Progenitor cell of endocrine pancreas (in vitro differentiated cells): ENCODE measurements at places on chromosomes 11 and 22.

- H3K4me1 ChIP-seq, result no peaks in the 10 kb centered on the region
- no peak overlapping the region for H3K4me3 ChIP-seq
- H3K27ac ChIP-seq, result no peak overlapping the region
- no peak for DNase-seq
- H3K36me3 ChIP-seq, result no peaks in the 10 kb centered on the region
- peaks cover 13% of the 10 kb centered on the region for H3K27me3 ChIP-seq
Observed at GRCh38 chr11:68825571-68825970, 16.1 kb downstream of the CPT1A start.

- DNase-seq, result no peak
- H3K4me3 ChIP-seq, result no peak overlapping the region
- H3K4me1 ChIP-seq, result no peaks in the 10 kb centered on the region
Observed at GRCh38 chr22:32661737-32662586, 139.5 kb upstream of the TIMP3 start.

GRCh38 chr11:78868563-78868962 lies 293.9 kb upstream of the NARS2 start:
- no peaks in the 10 kb centered on the region for H3K27me3 ChIP-seq
- peaks cover 13% of the 10 kb centered on the region for H3K36me3 ChIP-seq
- no peak for DNase-seq
- H3K4me3 ChIP-seq, result no peak overlapping the region
- peaks cover 3% of the 10 kb centered on the region for H3K4me1 ChIP-seq
- no peak overlapping the region for H3K27ac ChIP-seq

DNA sequence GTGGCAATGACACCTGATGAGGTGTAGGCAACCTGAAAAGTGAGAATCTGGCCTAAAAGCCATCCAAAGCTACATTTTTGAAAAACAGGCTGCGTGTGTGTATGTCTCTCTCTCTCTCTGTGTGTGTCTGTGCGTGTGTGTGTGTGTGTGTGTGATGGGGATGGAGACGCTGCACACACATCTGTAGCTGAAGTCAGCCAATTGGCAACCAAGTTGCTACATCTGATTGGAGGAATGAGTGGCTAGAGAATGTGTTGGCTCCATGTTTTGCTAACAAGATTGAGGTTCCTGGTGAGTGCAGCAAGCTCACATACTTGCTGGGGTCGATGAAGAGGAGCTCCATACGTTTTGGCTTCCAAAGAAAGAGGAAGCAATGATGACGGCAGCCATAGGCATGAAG lies 311.4 kb upstream of the NCAM1 start:
- no peak overlapping the region for H3K4me3 ChIP-seq
- no peak overlapping the region for H3K27ac ChIP-seq
- no peaks in the 10 kb centered on the region for H3K4me1 ChIP-seq
- H3K36me3 ChIP-seq, result no peaks in the 10 kb centered on the region

- no peak overlapping the region for H3K27ac ChIP-seq
- H3K4me1 ChIP-seq, result no peaks in the 10 kb centered on the region
- no peak overlapping the region for H3K4me3 ChIP-seq
- no peaks in the 10 kb centered on the region for H3K27me3 ChIP-seq
Observed at GRCh38 chr11:66696146-66696545, 18.5 kb upstream of the RBM4B start.

DNA sequence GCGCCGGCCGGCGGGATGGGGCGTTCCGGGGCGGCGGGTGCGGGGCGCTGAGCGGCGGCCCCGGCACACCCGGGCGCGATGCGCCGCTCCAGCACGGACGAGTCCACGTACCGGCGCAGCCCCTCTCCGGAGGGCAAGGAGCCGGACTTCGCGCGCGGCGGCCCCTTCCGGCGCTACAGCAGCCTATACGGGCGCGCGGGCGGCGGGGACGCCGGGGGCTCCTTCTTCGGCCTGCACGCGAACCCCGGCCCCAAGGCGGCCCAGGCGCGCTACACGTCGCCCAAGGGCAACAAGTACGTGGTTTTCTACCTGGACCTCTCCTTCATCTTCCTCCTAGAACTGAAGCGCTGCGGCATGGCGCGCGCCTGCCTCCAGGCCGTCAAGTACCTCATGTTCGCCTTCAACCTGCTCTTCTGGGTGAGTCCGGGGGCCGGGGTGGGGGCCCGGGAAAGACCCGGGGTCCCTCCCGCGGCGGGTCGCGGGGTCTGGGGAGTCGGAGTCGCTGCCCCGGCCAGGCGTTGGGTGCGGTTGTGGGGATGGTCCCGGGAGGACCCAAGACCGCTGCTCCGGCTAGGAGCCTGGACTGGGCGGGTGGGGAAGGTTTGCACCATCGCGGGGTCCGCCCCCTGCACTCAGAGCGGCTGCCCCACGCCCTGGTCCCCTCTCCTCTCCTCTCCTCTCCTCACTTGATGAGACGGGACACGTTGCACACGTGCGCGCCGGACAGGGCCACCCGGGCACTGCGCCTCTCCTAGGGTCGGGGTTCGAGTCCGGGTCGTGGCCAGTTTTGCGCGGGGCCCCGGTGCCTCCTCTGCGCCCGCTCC lies 7.5 kb downstream of the TSPAN4 start:
- no peaks in the 10 kb centered on the region for H3K4me1 ChIP-seq
- DNase-seq, result no peak
- H3K27ac ChIP-seq, result no peak overlapping the region
- no peaks in the 10 kb centered on the region for H3K36me3 ChIP-seq
- H3K4me3 ChIP-seq, result peak overlapping the region; percentile 67

DNA sequence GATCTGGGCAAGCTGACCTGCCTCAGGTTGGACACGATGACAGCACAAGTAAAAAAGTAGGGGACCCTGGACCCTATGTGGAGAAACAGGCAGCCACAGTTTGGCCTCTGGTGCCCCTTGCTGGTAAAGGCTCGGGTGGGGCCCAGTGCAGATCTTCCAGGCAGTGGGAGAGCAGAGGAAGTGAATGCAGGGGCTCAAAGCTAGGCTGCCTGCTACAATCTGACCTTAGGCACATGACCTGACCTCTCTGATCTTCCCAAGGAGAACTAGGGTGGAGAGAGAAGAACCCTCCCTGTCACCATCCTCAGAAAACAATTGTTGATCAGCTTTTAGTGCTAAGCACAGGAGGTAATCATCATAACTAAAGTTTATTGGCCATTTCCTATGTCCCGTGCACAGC lies 76.5 kb downstream of the PDE2A start:
- H3K4me1 ChIP-seq, result no peaks in the 10 kb centered on the region
- H3K36me3 ChIP-seq, result no peaks in the 10 kb centered on the region
- H3K4me3 ChIP-seq, result no peak overlapping the region
- no peak for DNase-seq
- no peak overlapping the region for H3K27ac ChIP-seq
- H3K27me3 ChIP-seq, result peaks cover 70% of the 10 kb centered on the region

DNA sequence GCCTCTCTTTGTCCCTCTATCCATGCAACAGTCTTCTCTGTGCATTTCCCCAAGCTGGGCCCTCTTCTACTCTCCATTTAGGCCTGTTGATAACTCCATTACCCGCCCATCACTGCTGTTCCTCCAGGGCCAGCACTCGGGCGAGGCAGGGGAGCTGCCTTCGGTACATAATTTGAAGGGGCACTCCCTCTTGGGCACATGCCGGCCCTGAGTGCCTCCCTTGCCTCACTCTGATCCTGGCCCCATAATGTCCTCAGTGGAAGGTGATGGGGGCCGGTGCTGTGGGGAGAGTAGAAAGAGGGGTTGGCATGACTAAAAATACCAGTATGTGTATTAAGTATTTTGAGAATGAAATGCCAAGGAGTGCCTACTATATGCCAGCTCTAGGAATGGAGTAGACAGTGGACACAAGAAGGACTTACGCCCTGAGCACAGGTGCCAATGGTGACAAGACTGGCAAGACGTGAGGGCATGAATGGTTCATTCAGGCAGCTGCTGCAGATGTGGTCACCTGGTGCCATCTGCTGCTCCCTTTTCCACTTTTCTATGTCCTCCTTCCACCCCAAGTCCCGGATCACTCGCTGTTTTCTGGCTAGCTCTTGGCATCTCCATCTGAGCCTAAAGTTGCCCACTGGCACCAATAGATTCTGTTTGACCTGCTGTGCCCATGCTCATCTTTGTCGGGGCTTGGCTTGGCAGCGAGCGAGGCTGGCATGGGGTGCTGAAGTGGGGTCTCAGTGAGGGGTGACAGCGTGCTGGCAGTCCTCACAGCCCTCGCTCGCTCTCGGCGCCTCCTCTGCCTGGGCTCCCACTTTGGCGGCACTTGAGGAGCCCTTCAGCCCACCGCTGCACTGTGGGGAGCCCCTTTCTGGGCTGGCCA lies 22.6 kb downstream of the TMEM218 start:
- no peak overlapping the region for H3K4me3 ChIP-seq
- no peak for DNase-seq
- H3K27me3 ChIP-seq, result peaks cover 13% of the 10 kb centered on the region
- H3K36me3 ChIP-seq, result peaks cover 1% of the 10 kb centered on the region
- H3K4me1 ChIP-seq, result no peaks in the 10 kb centered on the region

DNA sequence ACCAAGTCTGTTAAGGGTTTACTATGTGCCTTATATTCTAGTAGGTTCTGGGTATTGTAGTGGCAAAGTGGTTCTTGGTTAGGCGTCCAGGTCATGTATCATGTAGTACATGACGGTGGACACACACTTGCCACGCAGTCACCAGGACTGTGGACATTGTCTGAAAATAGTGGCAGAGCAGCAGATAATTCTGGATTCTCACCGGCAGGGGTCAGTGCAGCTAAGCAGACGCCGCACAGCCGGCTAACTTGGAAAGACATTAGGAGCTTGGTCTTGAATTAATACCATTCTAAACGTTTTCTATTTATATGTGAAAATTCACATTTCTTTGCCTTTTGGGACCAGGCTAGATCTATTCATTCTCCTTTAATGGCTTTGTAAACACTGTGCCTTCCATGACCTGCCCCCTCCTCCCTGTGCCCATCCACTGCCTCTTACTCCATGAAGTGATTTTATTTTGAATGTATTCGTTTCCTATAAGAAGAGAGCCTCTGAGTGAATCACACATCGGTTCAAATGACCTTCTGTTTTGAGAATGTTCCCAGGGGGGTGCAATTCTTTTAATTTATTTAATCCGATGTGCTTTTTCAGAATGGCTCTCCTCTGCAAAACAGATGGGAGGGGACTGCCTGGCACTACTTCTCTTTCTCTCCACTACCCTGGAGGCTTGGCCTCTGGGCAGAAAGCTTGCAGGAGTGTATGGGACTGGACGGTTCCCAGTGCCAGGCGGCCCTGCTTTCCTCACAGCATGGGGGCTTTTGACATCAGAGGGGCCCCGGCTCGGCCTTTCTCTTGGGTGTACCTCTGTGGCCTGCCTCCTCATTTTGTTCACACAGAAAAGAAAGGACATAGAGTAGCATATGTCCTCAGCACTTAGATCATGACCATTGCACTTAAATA lies 378.0 kb downstream of the NTM start:
- H3K27ac ChIP-seq, result no peak overlapping the region
- H3K4me3 ChIP-seq, result no peak overlapping the region
- H3K4me1 ChIP-seq, result no peaks in the 10 kb centered on the region
- peaks cover 33% of the 10 kb centered on the region for H3K27me3 ChIP-seq
- H3K36me3 ChIP-seq, result no peaks in the 10 kb centered on the region

DNA sequence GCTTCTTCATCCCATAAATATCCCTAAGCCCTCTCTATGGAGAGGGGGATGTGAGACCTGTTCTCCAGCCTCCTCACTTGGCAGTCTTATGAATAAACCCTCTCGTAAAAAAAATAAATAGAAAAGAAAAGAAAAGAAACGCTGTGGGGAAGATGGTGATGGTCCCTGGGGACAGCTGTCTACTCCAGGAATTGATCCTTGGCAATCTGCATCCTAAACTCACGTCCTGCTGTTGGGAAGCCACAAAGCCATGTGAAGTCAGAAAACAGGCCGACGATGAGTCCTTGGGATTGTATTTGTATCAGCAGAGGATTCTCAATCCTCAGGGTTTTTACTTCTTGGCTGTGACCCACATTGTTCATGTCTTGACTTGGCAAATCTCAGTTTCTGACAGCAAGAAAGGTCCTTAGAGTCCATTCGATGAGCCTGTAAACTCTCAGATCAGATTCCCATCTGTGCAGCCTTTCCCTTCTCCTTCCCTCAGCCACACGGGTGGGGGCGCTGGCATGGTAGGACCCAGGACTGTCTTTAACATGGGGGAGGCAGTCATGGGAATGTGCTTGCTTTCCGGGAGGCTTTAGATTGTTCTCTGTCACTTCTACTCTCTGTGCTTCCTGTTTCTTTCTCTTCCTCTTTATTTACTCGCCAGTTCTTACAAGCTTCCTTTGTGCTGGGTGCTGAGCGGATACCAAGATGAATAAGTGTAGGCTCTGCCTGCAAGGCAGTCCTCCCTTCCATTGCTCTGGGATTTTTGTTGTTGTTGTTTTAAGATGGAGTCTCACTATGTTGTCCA lies 24.9 kb downstream of the TCP11L1 start:
- H3K4me3 ChIP-seq, result no peak overlapping the region
- no peak for DNase-seq
- H3K27me3 ChIP-seq, result no peaks in the 10 kb centered on the region
- H3K4me1 ChIP-seq, result no peaks in the 10 kb centered on the region
- peak overlapping the region; percentile 83 for H3K27ac ChIP-seq

DNA sequence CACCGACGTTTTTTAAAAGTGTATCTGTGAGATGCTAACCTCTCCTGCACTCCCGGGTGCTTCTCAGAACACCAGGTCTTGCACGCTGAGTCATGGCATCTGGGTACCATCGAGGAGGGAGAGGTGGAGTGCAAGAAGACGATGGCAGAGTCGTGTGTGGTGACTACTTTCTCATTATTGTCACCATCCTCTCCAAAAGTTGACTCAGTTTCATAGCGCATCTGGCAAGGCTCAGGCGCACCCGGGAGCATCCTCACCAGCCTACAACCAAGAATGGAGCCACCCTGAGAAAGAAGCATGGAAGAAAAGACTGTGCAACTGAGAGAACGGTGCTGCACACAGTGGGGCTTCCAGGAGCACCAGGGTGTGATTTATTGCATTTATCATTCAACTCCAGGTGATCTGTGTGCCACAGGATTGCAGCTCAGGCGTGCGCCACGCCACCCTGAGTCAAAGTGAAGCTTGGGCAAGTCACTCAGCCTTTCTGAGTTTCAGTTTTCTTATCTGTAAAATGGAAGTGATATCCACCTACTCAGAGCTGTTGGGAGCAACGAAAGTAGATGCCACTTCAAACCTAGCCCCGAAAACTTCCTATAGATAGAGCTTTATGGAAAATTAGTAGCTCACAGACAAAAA lies 65.4 kb downstream of the LINC01488 start:
- peaks cover 1% of the 10 kb centered on the region for H3K4me1 ChIP-seq
- no peak overlapping the region for H3K4me3 ChIP-seq
- DNase-seq, result no peak
- H3K27me3 ChIP-seq, result peaks cover 21% of the 10 kb centered on the region
- H3K36me3 ChIP-seq, result peaks cover 9% of the 10 kb centered on the region

GRCh38 chr22:42342426-42343120 lies 72.1 kb upstream of the TCF20 start:
- H3K4me3 ChIP-seq, result peak overlapping the region; percentile 72
- peak overlapping the region; percentile 74 for H3K27ac ChIP-seq
- H3K4me1 ChIP-seq, result peaks cover 3% of the 10 kb centered on the region
- H3K27me3 ChIP-seq, result peaks cover 25% of the 10 kb centered on the region
- DNase-seq, result no peak

GRCh38 chr22:32517488-32517887 lies 42.9 kb downstream of the FBXO7 start:
- no peaks in the 10 kb centered on the region for H3K27me3 ChIP-seq
- H3K4me3 ChIP-seq, result no peak overlapping the region
- H3K4me1 ChIP-seq, result no peaks in the 10 kb centered on the region

GRCh38 chr11:109075976-109076375 lies 346.0 kb upstream of the C11orf87 start:
- no peak overlapping the region for H3K27ac ChIP-seq
- H3K4me1 ChIP-seq, result no peaks in the 10 kb centered on the region
- no peaks in the 10 kb centered on the region for H3K36me3 ChIP-seq
- DNase-seq, result no peak

GRCh38 chr22:31080848-31081649 lies at the start of gene SMTN:
Gene SMTN (plus strand): TSS chr22:31081318. CDS start chr22:31083259, 1,941 bp downstream.
- H3K27ac ChIP-seq, result peak within 1 kb of the TSS; percentile 100
- peak; percentile 88 for DNase-seq
- H3K4me1 ChIP-seq, result peaks cover 42% of the 10 kb centered on the region
